ENCODE measurements at places on chromosomes 13 and 19.

GRCh38 chr13:26062853-26063444 lies 11.1 kb upstream of the SHISA2 start:
- DNase-seq: peak; percentile 44

DNA sequence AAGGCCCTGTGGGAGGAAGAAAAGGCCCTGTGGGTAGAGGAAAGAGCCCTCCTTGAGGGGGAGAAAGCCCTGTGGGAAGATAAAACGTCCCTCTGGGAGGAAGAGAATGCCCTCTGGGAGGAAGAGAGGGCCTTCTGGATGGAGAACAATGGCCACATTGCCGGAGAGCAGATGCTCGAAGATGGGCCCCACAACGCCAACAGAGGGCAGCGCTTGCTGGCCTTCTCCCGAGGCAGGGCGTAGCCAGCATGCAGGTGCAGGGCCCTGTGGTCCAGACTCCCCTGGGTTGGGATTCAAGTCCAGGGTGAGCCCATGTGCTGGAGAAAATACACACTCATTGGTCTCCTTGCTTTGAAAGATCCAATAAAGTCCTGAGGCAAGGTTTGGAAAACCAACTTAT lies 4.1 kb downstream of the CCDC70 start:
- DNase-seq: no peak

DNA sequence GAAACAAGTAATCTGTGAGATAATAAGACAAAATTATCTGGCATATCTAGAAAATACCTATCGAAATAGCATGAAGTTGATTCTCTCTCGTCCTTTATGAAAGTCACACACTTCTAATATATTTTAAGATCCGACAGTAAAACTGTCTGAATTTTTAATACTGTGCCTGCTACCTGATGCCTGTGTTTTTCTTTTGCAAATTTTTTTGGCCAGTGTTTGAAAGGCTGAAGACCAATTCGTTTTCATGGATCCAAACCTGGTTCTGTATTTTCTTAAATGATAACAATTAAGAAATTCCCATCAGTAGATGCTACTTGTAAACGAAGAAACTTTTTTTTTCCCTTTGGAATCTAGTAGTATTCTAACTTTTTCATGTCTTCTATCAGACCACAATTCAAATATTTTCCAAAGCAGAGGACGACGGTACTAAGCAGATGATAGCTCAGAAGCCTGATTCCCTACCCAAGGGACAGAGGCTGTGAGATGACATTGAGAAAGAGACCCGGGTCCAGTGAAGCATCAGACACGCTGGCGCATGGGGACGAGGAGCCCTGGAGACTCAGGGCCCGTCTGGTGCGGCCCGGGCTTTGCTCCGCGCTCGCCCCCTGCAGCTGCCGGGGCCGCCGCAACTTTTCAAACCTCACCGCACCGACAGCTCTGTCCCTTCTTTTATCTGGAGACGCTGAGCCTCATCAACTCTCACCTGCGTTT lies 49.5 kb upstream of the PABPC3 start:
- DNase-seq: no peak

- DNase-seq: no peak
Measured at GRCh38 chr13:75294110-75294509, 187.9 kb downstream of the TBC1D4 start.

GRCh38 chr19:30762651-30763050 lies 390.5 kb downstream of the ZNF536 start:
- no peak for DNase-seq

GRCh38 chr19:40596608-40597328 lies 4.4 kb upstream of the LTBP4 start:
- peak; percentile 37 for DNase-seq

- no peak for DNase-seq
Measured at GRCh38 chr19:42196011-42197001, 21.2 kb downstream of the DEDD2 start.

GRCh38 chr13:77535448-77535847 lies at the start of gene SCEL:
SCEL (plus strand) TSS chr13:77535706; CDS start chr13:77555876, 20,170 bp downstream.
- DNase-seq: no peak
